ENCODE measurements at places on chromosomes 5 and 9. TPM values are rescaled to one million over a fixed set of nuclear protein-coding genes. Genes with fewer than 3 reads are reported as not detected.

Gene PSAT1
- total RNA-seq = 184 TPM

Gene PCDHGB5
- 23.3 TPM for total RNA-seq

Gene GPSM1
- total RNA-seq = 41.1 TPM

Gene HMMR
- 6.4 TPM for total RNA-seq

Gene SLCO6A1
- total RNA-seq = not detected

Gene SLC22A4
- total RNA-seq = 1.5 TPM

Gene PRKACG
- total RNA-seq = not detected

Gene SPAAR
- total RNA-seq = 1.3 TPM

Data from pericardium fibroblast (primary cell).